Panc1 (cell line): ENCODE measurements at places on chromosomes 12 and 14. TPM values are rescaled to one million over a fixed set of nuclear protein-coding genes. Genes with fewer than 3 reads are reported as not detected.

MAP1LC3B2 gene
- total RNA-seq = 1.9 TPM

ASCL1 gene
- total RNA-seq = not detected

GRCh38 chr12:104272938-104273337, 30.6 kb upstream of the EID3 start:
- H3K27me3 ChIP-seq = no peaks in the 10 kb centered on the region
- no peak for DNase-seq
- H3K4me3 ChIP-seq = no peak overlapping the region
- H3K36me3 ChIP-seq = no peaks in the 10 kb centered on the region

DNA sequence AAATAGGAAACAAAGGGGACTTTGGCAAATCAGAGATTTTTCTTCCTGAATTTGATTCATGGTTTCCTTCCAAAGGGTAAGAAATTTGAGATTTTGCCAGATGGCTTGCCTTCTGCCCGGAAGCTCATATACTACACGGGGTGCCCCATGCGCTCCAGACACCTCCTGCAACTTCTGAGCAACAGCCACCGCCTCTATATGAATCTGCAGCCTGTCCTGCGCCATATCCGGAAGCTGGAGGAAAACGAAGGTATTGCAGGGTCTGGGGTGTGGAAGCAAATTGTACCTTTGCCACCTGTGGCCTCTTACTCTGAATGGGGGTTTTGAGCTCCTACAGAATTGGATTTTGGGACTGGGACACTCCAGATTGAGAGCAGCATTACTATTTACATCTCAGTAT, 63.5 kb downstream of the FRMD6 start:
- H3K4me1 ChIP-seq = no peaks in the 10 kb centered on the region
- H3K27ac ChIP-seq = no peak overlapping the region
- DNase-seq = no peak
- no peaks in the 10 kb centered on the region for H3K27me3 ChIP-seq

STYK1 gene
- 0.85 TPM for total RNA-seq

EXD2 gene
- 9.5 TPM for total RNA-seq

DNA sequence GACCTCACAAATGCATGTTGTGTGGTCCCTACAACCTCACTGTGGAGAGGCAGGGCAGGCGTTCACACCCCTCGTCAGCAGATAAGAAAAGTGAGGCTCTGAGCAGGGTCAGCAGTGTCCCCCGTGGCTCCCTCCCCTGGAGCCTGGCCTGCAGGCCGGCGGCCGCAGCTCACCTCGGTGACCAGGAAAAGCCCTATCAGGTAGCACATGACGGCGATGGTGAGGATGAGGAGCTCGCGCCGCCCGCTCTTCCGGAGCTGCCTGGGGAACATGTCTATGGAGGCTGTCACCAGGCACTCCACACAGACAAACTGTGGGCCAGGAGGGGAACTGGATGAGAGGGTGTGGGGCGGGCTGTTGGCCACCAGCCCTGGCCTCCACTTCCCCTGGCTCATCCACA, 18.0 kb downstream of the SLC6A12 start:
- H3K4me3 ChIP-seq = no peak overlapping the region
- H3K27me3 ChIP-seq = no peaks in the 10 kb centered on the region

DNA sequence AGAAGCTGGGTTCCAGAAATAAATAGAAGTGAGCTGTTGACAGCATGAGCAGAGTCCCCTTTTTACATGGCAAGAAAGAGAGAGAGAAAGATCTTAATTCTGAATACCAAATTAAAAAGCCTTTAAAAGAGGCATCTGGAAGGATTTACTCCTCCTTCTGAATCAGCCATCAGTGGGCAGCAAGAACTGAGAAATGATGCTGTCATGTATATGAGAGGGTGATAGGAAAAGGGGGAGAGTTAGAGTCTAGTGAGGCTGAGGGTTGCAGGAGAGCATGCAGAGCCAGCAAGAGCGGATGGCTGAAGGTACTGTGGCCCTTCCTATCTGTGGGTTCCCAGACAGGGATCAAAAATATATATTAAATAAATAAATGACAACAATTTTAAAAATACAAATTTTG, 34.5 kb upstream of the GNG2 start:
- H3K4me3 ChIP-seq = no peak overlapping the region
- H3K27me3 ChIP-seq = no peaks in the 10 kb centered on the region; the same call in 1 of the 2 replicates
- no peak for DNase-seq
- H3K27ac ChIP-seq = no peak overlapping the region
- no peaks in the 10 kb centered on the region for H3K36me3 ChIP-seq
- H3K4me1 ChIP-seq = no peaks in the 10 kb centered on the region

DNA sequence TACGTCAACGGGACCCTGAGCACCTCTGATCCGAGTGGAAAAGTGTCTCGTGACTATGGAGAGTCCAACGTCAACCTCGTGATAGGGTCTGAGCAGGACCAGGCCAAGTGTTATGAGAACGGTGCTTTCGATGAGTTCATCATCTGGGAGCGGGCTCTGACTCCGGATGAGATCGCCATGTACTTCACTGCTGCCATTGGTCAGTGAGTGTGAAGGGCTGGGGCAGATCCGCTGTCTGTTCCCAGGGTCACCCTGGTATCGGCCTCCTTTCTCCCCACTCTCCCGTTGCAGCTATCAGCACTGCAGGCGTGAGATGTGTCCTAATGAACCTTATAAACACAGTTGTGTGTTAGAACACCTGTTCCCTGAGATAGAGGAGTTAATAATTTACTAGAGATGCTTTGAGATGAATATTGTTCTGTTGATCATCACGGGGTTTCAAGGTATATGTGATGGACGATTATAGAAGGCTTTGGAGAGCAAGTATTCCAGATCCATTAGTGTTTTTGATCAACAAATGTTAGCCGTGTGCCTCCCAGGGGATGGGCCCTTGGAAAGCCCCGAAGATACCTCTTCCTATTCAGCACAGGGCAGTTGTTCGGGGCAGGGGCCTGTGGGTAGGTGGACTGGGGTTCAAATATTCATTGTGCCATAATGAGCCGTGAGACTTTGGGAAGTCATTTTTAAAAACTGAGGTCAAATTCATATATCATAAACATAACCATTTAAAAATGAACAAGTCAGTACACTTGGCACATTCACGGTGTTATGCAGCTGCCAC, 33.6 kb downstream of the ADGRD1 start:
- no peaks in the 10 kb centered on the region for H3K4me1 ChIP-seq
- H3K4me3 ChIP-seq = no peak overlapping the region
- H3K27me3 ChIP-seq = peaks cover 16% of the 10 kb centered on the region

FAM234B gene
- 5.4 TPM for total RNA-seq

NANOG gene
- 0.62 TPM for total RNA-seq

CPNE6 gene
- not detected for total RNA-seq

DNA sequence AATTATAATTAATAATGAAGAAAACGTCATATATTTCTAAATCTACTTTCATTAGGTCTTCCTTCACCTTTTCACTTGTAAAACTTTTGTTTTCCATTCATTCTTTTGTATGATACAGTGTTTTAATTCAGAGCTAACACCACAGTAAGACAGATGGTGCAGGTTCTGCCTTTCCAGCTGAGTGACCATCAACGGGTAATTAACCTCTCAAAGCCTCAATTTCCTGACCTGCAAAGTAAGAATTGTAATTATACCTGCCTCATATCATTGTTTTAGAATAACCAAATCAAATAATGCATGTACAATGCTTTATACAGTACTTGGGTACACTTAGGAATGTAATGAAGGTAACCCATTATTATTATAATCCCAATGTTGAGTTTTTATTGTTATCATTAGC, 157.6 kb downstream of the FOXA1 start:
- no peaks in the 10 kb centered on the region for H3K27me3 ChIP-seq
- H3K36me3 ChIP-seq = no peaks in the 10 kb centered on the region
- H3K4me1 ChIP-seq = no peaks in the 10 kb centered on the region
- no peak overlapping the region for H3K27ac ChIP-seq

AHSA1 gene
- total RNA-seq = 142 TPM

DNA sequence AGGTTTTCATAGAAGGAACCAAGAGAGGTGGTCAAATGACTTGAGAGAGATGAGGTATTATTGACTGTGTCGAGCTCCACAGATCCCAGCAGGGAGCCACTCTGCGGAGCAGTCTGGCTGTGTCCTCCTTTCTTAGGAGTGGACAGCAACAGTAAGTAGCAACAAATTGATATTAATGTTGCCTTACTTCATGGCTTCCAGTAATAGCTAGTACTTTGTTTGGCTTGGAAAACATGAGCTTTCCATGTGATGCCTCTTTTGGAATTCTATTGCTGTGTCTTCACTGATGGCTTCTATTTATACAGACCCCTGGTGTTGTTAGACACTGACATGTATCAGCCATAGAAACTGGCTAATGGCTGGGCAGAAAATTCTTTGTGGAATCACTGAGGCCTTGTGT, 531.2 kb upstream of the CCDC196 start:
- no peak for DNase-seq
- no peak overlapping the region for H3K4me3 ChIP-seq
- H3K27ac ChIP-seq = no peak overlapping the region
- H3K4me1 ChIP-seq = no peaks in the 10 kb centered on the region
- H3K27me3 ChIP-seq = no peaks in the 10 kb centered on the region

- no peak overlapping the region for H3K27ac ChIP-seq
- no peaks in the 10 kb centered on the region for H3K27me3 ChIP-seq
- no peak for DNase-seq
- no peak overlapping the region for H3K4me3 ChIP-seq
Observed at GRCh38 chr12:74456431-74456830, 81.2 kb upstream of the ATXN7L3B start.

GRCh38 chr12:32104572-32105355, 1.9 kb upstream of the BICD1 start:
- no peaks in the 10 kb centered on the region; the same call in 1 of the 2 replicates for H3K36me3 ChIP-seq
- no peak overlapping the region for H3K4me3 ChIP-seq
- DNase-seq = no peak
- no peak overlapping the region; the same call in 1 of the 2 replicates for H3K27ac ChIP-seq
- no peaks in the 10 kb centered on the region for H3K27me3 ChIP-seq

ATF1 gene
- 52.2 TPM for total RNA-seq

KRT75 gene
- 0.15 TPM for total RNA-seq

- H3K27ac ChIP-seq = no peak overlapping the region
- no peaks in the 10 kb centered on the region for H3K4me1 ChIP-seq
- no peaks in the 10 kb centered on the region for H3K27me3 ChIP-seq
- H3K4me3 ChIP-seq = no peak overlapping the region
Observed at GRCh38 chr14:86892152-86892956, 1100.6 kb downstream of the GALC start.

DNA sequence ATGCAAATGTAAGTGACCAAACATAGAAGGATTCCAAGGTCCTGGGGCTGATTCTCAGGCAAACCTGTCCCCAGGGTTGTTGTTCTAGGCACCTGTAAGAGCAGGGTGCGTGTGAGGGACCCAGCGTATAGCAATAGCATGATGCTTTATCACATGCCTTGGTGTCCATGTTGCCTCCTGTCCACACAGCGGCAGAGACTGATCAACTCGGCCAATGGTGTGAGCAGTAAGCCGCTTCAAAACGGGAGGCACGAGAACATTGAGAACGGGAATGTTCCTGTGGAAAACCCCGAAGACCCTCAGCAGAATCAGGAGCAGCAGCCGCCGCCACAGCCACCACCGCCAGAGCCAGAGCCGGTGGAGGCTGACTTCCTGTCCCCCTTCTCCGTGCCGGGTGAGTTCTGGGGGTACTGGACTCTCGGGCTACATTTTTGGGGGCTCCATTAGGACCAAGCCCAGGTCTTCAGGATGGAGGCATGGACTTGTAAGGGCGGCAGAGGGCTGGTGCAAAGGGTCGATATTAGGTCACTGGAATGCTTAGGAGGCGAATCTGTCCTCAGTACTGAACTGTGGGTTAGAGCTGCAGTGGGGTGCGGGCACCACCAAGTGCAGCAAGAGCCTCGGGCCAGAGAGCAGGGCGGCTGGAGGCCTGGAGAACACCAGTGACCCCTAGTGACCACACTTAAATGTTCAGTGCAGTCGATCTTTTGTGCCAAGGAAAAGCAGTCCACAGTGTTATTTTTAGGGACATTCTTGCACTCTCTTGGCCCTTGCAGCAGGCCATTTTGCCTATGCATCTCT, 57.2 kb upstream of the RIN3 start:
- no peaks in the 10 kb centered on the region for H3K4me1 ChIP-seq
- H3K4me3 ChIP-seq = no peak overlapping the region
- peak; percentile 43 for DNase-seq

DNA sequence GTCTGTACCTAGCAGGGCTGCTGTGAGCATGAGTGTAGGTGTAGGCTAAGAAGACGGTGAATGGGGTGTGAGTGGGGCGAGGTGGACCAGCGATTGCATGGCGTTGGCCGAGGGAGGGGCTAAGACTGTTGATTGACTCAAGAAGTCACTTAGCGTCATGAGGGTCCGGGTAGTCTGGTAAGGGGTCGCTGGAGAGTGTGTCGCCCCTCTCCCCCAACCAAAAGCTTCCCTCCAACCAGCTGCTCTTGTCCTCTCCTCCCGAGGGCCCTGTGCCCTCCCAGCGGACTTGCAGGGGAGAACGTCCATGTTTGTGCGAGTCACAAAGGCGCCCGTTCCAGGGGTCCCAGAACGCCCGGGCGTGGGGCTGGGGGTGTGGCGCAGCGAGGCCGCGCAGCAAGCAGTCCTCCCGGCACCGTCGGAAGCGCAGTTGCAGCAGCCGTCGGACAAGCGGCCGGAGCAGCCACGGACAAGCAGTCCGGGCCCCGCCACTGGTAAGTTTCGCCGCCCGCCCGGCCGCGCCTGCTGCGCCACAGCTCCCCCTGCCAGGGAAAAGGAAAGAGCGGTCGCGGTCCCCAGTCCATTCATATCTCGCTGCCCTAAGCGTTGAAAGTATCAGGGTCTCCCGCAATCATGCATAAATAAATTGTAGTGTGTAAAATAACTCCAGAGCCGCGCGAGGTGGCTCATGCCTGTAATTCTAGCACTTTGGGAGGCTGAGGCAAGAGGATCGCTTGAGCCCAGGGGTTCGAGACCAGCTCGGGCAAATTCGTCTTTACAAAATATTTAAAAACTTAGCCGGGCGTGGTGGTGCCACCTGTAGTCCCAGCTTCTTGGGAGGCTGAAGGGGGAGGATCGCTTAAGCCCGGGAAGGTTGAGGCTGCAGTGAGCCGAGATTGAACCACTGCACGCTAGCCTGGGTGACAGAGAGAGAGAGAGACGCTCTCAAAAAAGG, at the start of gene CCDC63:
Gene CCDC63 (plus strand): TSS at position 373 of the 952 bp plus-strand sequence. CDS start 5,968 bp downstream, outside the sequence.
- H3K27me3 ChIP-seq = no peaks in the 10 kb centered on the region
- DNase-seq = no peak
- peaks cover 5% of the 10 kb centered on the region; the same call in 1 of the 2 replicates for H3K4me1 ChIP-seq
- no peaks in the 10 kb centered on the region for H3K36me3 ChIP-seq

DNA sequence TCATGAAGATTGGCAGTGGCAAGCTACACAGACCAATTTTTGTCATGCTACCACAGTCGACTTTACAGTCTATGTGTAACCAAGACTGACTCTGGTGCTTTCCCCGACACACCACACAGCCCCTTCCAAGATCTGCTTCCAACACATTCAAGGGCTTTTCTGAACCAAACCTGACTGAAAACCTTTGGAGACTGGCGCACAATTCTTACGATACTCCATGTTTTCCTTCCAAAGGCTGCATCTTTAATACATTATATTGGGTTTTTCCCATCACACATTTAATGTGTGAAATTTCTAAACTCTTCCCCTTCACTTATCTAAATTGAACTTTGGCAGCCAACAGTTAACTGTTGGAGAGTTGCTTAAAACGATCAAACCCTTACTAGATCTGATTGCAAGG, 127.7 kb upstream of the SOX5 start:
- no peak overlapping the region for H3K27ac ChIP-seq
- no peak for DNase-seq
- H3K36me3 ChIP-seq = no peaks in the 10 kb centered on the region

NEUROD4 gene
- not detected for total RNA-seq

LRRC10 gene
- not detected for total RNA-seq

GRCh38 chr12:104513681-104514080, 56.9 kb downstream of the CHST11 start:
- no peaks in the 10 kb centered on the region for H3K4me1 ChIP-seq
- H3K27me3 ChIP-seq = no peaks in the 10 kb centered on the region
- H3K27ac ChIP-seq = no peak overlapping the region
